Activated CD4-positive, alpha-beta T cell treated with anti-CD3 and anti-CD28 coated beads for 36 hours (primary cell): ENCODE measurements at places on chromosomes 4 and X. TPM values are rescaled to one million over a fixed set of nuclear protein-coding genes. Genes with fewer than 3 reads are reported as not detected.

- DNase-seq: no peak
Observed at GRCh38 chrX:109327251-109327650, 154.6 kb downstream of the GUCY2F start.

DNA sequence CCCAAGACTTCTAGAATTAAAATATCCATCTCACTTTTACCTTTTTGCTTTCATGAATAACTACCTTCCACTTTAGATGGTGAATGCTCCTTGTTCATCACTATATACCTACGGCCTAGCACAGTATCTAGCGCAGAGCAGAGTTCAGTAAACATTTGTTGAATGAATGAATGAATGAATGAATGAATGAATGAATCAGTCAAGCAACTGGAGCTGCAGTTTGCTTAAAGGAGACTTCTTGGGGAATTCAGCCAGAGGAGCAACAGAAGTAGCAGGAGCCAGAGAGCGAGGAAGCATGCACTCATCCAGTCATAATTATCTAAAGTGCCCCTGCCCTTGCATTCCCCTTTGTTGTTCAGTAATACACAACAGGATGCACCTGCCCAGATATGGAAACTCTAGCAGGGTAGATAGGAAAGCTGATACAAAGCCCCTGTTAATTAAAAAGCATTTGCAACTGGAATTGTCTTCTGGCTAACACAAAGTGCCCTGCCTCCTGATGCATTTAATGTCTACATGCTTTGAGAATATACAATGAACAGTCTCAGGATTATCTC lies 103.0 kb upstream of the MBNL3 start:
- no peak for DNase-seq

DNA sequence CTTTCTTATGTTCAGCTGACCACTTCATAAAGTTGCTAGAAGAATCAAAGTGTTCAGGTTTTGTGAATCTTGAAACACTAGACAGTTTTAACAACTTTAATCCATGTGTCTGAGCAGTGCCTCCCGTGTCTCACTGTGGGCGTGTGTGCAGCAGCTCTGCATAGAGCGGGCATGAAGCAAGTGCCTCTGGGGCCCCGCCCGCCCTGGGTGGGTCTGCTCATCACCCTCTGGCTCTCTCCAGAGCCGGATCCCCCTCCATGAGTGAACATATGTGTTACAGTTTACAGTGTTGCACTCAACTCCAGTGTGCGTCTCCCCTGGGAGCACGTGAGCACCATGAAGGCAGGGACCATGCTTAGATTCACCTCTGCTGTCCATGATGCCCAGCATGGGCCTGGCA lies 37.6 kb upstream of the CRMP1 start:
- no peak for DNase-seq

DNA sequence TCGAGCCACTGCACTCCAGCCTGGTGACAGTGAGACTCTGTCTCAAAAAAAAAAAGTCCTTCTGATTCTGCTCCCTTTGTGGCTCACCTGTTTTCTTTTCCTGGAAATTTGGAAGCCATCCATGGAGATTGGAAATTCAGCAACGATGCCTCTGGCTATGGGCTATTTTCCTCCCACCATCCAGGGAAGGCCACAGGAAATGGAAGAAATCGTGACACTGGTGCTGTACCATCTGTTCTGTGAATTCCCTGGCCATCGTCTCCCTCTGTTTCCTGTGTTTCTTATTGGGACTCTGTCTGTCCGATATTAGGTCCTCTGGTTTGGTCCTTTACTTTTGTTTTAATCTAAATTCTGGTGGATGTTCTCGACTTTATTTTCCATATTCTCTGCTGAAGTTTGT lies 29.4 kb upstream of the ADRA2C start:
- DNase-seq: no peak

DNA sequence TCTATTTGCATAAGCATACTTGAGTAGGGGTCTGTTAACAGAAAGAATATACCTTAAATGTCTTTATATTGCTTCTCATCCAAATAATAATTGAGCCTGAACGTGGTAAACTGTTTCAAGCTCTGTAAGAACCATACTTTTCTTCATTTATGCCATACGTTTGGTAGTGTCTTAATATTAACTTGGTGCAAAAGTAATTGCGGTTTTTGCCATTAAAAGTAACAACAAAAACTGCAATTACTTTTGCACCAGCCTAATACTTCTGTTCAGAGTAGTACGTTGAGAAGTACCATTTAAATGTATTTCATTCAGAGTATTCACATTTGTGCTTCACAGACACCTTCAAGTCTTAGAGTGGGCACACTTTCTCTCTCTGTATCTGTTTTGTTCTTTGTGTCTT lies 60.5 kb downstream of the DDIT4L start:
- no peak for DNase-seq

The RTL3 gene
- not detected for total RNA-seq

- no peak for DNase-seq
Observed at GRCh38 chrX:28321286-28321685, 266.0 kb upstream of the IL1RAPL1 start.

GRCh38 chr4:53016099-53016820 lies 154.1 kb downstream of the RASL11B start:
- no peak for DNase-seq

The TMEM271 gene
- not detected for total RNA-seq

The PSAPL1 gene
- not detected for total RNA-seq

DNA sequence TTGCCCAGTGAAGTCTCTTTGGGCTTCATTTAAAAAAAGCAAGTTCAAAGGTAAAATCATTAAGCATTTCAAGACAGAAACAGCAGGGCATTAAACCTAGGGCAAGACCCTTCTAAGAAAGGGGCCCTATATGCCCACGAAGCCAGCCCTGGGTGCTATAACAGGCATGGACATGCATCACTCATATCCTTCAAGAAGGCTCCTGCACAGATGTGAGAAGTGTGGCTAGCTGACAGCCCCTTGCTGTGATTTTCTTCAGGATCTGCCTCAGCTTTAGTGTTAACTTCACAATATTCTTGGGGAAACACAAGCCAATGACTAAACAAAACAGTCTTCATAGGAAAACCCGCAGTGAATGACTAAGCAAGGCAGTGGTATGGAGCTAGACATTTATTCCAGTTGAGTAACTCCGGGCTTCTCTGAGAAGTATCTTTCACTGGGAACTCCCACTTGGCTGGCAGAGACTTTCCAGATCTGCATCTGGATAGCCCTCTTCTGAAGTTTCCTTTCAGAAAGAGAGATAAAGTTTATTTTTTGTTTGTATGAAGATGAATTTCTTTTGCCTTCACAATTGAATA lies 11.9 kb upstream of the MAOA start:
- no peak for DNase-seq

The AFF1 gene
- total RNA-seq: 57.8 TPM

DNA sequence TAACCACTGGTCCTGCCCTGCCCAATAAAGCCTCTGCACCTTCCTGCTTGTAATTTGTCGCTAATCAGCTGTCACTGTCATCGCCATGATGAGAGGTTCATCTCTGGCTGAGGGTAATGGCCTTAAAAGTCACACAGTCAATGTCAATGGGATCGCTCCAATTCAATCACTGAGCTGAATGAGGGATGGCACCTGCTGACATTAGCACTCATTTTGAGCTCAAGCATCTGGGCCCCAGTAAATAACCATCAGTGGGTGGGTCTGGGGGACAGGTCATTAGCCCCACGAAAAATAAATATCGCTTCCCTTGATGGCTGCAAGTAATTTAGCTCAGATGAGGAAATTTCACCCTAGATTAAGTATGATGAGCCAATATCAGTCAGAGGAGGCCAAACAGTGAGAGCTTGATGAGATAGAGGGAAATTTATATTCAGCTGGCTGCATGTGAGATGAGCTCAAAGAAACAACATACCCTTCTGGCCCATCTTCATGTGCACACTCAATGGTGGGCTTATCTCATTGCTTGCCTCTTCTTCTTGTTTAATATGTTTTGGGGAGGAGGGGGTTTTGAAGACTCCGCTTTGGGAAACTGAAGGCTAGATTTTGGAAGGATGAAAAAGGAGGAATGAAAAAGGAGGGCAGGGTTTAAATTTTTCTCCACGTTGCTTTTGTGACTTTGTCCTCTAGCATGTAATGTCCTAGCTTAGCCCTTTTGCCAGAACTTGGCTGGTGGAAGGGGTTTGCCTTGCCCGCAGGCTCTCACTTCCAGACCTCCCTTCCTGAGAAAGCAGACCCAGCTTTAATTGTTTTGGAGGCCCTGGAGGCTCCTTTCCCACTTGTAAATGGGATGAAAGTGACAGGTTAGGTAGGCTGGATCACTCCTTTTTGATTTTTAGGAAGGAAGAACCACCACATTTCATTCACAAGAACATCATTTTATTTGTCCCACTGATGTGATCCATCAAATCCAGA lies 84.8 kb upstream of the PAQR3 start:
- no peak for DNase-seq

- DNase-seq: no peak
Observed at GRCh38 chr4:14117575-14118238, 490.2 kb upstream of the BOD1L1 start.

DNA sequence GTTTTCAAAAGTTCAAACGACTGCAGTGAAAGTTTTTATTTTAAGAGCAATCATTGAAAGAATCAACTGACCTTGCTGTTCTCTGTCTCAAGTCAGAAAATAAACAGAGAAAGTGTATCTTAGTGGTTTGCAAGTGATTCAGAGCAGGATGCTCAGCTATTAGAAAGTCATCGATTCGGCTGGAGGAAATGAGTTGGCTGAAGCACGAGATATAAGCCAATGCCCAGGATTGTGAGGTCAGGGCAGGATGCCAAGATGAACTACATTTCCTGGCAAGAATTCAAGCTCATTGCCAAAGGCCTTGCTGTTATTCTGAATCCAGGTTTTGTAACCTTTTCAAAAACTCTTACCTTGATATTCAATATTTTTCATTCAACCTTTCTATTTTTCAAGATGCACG lies 541.4 kb upstream of the BOD1L1 start:
- peak; percentile 29 for DNase-seq

GRCh38 chrX:117095393-117095792 lies 632.6 kb upstream of the CT83 start:
- DNase-seq: no peak

GRCh38 chr4:24765376-24765988 lies 29.9 kb upstream of the SOD3 start:
- no peak for DNase-seq

DNA sequence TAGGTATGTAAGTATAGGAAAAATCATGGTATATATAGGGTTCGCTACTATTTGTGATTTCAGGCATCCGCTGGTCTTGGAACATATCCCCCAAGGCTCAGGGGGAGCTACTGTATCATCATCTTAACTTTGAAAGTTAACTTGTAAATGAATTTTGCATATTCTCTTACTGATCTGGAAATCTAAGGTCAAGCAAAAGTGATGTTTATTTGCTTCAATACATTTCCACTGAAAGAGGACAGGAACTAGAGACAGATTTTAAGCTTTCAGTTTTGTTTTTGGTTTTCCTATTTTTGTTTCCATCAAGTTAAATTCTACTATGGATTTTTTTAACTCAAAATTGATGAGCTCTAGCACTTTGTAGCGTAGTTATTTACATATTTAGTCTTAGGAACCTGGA lies 56.2 kb downstream of the NAF1 start:
- no peak for DNase-seq

The MTMR8 gene
- total RNA-seq: 3.4 TPM

DNA sequence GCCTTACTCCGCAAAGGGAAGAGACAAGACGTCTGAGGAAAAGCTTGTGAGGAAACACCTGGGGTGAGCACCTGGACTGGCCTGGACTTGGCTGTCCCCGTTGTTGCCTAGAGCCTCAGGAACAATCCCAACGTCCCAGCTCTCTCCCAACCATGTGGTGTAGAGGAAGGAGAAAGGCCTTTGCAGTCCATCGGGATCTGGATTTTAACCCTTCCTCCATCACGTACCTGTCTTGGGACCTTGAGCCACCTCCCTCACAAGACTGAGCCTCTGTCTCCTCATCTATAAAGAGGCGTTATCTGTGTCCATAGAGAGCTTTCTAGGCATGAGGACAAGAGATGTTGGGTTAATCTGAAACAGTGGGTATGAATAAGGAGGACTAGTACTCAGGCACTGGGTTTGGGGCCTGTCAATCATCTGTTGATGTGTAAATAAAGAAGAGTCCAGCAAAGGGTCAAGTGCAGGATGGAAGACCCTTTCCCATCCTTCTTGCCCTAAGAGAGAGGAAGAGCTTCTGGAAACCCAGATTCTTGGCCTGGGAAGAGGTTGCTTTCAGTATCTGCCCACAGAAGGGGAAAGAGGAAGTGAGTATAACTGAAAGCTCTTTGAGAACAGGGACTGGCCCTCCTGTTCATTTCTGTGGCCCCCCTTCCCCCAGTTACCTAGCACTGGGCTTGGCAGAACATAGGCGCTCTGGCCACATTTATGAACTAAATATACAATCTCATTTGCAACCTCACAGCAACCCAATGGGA lies 137.1 kb downstream of the PJA1 start:
- DNase-seq: peak; percentile 5

The DUX4 gene
- total RNA-seq: not detected

DNA sequence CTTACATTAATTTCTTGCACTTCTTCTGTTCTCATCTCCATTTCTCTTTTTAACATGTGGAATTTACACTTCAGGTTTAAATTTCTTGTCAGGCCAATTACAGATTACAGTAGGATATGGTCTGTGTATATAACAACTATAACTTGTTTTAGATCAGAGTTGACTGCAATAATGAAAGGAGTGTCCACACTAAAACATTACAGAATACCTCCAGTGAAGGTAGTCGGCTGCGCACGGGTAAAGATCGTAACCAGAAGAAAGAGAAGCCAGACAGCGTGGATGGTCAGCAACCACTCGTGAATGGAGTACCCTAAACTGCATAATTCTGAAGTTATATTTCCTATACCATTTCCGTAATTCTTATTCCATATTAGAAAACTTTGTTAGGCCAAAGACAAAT lies 32.6 kb upstream of the FMR1NB start:
- no peak for DNase-seq

The CLCN4 gene
- total RNA-seq: not detected

- DNase-seq: no peak
Observed at GRCh38 chr4:102444752-102445151, 56.4 kb upstream of the NFKB1 start.

GRCh38 chrX:64187762-64188150 lies 17.8 kb downstream of the AMER1 start:
- no peak for DNase-seq

The TADA2B gene
- 9.0 TPM for total RNA-seq

- no peak for DNase-seq
Observed at GRCh38 chr4:74095886-74096264, 3.1 kb downstream of the CXCL2 start.

DNA sequence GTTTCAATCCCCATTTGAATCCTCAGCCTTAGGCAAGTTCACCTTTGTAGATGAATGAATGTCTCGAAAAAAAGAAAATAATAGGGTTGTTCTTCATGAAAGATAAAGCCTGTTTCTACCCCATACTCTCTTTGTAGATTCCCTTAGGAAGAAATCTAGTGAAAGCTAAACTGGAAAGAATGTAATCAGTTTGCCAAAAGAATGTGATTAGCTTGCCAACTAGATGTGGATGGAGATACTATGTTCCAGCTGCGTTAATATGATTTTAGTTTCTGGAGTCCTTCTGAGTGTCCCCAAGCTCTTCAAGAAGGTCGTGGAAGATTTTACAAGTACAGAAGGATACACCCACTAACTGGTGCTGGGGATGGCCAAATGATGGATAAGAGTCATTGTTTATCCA lies 162.3 kb upstream of the EDNRA start:
- DNase-seq: no peak

The XAGE2 gene
- total RNA-seq: not detected

The PPP4R3C gene
- total RNA-seq: not detected
